Adipocyte (in vitro differentiated cells): ENCODE measurements at places on chromosomes 1 and 21.

- DNase-seq: no peak
Measured at GRCh38 chr1:169722779-169723178, 11.1 kb downstream of the SELE start.

GRCh38 chr1:29320156-29320940, 84.0 kb downstream of the PTPRU start:
- no peak for DNase-seq

GRCh38 chr21:38804789-38805327, 871 bp upstream of the ETS2 start:
- peak; percentile 51 for DNase-seq

- DNase-seq: no peak
Measured at GRCh38 chr1:116401646-116402176, 28.7 kb downstream of the ATP1A1 start.

DNA sequence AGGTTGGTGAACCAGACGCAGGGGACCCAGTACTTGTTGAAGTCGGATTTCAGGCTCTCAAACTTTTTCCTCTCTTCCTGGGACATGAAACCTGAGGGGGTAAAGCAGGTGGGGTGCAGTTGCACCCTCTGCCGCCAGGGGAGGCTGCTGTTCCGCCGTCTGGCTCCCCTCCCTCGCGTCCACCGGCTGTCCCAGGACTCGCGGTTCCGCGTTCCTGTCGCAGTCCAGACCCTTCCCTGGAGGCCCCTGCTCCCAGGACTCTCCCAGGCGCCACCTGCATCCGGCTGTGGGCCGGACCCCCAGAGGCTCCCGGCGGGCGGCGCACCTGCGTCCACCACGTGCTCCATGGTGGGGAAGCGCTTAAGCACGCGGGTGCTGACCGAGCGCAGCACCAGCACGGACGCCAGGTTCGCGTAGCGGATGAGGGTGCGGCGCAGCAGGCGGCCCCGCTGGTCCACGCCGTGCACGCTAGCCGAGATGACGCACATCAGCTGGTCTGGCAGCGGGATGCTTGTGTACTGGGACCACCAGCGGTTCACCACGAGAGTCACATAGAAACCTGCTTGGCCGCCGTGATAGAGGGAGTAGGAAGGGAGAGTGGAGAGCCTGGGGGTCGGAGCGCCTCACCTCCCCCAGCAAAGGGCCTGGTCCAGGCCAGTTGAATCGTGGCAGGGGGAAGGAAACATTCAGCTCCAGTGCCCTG, 1.7 kb downstream of the BEST4 start:
- DNase-seq: peak; percentile 70

GRCh38 chr1:9471679-9472078, 67.6 kb upstream of the SLC25A33 start:
- DNase-seq: no peak

GRCh38 chr1:56973923-56974742, 8.3 kb upstream of the C8B start:
- no peak for DNase-seq

DNA sequence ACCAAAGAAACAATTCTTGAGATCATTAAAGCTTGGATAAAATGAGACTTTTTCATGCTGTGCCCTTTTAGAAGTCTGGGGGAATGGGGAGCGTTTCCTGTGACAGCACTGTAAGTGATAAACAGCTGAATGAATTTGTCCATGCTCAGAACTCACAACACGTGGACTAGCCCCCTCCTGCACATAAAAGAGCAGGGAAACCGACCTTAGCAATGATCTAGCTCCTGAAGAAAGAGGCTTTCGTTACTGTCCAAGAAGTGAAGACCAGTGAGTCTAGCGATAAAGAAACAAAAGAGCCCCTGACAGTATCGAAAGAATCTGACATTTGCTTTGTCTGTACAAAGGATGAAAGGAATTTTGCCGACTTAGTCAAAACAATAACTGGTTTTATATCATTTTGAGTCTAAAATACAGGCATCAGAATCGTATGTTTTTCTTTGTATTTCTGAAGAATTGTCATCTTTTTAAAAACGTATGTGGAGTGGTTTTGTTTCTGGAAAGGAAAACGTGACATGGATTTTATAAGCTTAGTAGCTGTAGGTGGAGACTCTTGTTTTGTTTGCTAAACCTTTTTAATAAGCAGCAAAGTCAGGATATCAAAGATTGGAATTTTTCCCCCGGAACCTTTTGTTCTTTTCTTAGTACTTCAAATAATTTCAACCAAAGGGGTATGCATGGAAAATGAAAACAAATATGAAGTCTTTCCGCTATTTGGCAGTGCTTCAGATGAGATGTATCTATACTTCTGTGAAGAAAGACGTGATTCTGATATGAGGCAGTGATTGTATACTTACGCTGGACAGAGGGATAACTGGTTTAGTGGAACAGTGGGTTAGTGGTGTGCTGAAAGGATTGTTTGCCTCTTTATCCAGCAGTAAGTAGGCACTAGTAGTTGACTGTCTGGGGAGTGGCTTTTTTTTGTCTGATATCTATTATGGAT, 61.0 kb downstream of the MAST2 start:
- DNase-seq: peak; percentile 25

DNA sequence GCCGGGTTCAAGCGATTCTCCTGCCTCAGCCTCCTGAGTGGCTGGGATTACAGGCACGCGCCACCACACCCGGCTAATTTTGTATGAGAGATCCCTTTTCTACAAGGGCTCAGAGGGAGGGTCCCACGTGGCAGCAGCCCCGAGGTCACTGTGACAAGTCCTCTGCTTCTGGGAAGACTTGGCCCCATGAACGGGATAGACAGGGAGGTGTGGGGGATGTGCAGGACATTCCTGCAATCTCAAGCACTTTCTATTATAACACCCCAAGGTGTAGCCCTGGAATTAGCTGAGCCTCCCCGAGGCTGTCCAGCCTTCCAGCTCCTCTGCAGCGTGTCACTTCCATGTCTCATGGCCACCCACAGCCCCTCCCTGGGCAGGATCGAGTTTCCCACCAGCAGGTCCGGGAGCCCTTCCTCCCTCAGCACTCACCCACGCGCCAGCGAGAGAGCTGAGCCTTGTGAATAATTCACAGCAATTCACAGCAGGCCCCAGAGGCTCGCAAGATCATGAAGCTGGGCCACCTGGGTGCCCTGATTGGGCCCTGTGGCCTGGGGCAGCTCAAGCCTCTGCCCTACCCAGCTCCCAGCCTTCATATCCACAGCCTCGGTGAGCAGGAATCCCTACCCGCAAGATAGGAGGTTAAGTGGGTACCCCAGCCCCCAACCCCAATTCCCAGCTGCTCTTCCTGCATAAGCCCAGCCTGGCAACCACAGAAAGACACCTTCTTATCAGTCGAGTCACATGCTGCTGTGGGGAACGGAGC, 22.8 kb upstream of the RNU1-4 start:
- no peak for DNase-seq

- peak; percentile 91 for DNase-seq
Measured at GRCh38 chr21:38733972-38734546, 71.7 kb upstream of the ETS2 start.

DNA sequence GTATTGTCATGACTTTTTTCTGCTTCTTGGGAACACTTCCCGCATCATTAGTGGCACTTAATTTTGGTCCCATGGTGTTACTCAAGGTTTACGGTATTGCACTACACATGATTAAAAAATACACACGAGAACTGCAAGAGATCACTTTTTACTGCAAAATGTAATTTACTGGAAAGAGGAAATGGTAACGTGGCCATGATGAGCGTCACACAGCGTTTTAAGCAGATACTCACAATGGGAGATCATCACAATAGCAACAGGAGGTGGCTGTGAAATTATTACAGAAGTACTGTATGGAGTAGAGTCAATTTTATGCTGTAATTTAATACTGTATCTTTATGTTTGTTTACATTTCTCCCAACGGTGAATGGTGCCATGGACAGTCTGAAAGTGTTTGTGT, 1510.3 kb downstream of the AMY1C start:
- DNase-seq: no peak

DNA sequence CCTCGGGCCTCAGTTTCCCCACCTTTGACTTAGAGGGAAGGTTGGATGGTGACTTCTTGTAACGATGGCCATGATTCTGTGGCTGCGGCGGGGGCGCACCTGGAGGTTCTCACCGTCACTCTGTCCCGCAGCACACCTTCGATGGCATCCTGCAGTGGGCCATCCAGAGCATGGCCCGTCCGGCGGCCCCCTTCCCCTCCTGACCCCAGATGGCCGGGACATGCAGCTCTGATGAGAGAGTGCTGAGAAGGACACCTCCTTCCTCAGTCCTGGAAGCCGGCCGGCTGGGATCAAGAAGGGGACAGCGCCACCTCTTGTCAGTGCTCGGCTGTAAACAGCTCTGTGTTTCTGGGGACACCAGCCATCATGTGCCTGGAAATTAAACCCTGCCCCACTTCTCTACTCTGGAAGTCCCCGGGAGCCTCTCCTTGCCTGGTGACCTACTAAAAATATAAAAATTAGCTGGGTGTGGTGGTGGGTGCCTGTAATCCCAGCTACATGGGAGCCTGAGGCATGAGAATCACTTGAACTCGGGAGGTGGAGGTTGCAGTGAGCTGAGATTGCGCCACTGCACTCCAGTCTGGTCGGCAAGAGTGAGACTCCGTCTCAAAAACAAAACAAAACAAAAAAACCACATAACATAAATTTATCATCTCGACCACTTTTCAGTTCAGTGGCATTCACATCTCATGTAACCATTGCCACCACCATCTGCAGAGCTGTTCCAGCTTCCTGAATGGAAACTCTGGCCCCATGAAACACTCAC, 2.1 kb upstream of the PFKL start:
- peak; percentile 95 for DNase-seq

DNA sequence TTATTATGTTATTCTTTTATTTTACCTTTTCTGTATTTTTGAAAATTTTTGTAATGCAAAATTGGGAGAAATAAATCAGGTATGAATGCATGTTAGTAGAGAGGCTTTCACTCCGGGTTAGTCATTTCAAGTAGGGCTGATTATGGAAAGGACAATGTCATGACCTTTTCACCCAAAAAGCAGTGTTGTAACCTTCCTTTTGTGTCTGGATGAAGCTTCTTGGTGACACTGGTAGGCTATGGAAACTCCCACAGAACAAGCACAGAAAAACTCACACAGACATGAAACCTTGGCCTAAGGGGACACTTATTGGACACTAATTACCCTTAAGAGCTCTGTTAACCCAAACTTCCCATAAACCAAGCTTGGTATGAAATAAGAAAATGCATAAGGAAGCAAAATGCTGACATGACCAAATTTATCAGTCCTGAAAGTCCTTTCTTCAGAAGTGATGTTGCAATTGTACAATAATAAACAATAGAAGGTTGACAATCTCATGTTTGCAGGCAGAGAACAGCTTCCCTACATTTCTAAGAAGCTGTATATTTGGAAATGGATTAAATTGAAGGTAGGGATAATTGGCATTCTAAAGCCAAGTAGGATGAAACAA, 70.0 kb upstream of the KCNJ15 start:
- no peak for DNase-seq

- DNase-seq: no peak
Measured at GRCh38 chr1:82371844-82372498, 571.2 kb downstream of the ADGRL2 start.

GRCh38 chr1:24420547-24420946, 4.9 kb downstream of the NIPAL3 start:
- peak; percentile 41 for DNase-seq

DNA sequence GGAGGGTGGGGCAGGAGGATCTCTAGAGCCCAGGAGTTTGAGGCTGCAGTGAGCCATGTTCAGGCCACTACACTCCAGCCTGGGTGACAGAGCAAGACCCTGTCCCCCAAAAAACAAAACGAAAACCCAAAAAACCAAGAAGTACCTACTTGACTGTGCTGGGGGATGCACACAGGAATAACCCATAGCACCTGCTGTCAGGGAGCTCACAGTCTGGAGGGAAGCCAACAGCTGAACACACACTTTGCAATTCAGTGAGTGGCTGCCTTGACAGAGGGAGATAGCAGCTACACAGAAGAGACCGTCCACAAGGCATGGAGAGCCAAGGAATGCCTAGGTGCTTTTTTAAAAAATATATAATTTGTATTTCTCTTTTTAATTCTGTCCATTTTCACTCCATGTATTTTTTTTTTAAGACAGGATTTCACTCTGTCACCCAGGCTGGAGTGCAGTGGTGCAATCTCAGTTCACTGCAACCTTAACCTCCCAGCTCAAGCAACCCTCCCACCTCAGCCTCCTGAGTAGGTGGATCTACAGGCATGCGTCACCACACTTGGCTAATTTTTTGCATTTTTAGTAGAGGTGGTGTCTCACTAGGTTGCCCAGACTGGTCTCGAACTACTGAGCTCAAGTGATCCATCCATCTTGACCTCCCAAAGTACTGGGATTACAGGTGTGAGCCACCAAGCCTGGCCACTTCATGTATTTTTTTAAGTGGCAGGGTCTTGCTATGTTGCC, 68.7 kb downstream of the NID1 start:
- DNase-seq: no peak

DNA sequence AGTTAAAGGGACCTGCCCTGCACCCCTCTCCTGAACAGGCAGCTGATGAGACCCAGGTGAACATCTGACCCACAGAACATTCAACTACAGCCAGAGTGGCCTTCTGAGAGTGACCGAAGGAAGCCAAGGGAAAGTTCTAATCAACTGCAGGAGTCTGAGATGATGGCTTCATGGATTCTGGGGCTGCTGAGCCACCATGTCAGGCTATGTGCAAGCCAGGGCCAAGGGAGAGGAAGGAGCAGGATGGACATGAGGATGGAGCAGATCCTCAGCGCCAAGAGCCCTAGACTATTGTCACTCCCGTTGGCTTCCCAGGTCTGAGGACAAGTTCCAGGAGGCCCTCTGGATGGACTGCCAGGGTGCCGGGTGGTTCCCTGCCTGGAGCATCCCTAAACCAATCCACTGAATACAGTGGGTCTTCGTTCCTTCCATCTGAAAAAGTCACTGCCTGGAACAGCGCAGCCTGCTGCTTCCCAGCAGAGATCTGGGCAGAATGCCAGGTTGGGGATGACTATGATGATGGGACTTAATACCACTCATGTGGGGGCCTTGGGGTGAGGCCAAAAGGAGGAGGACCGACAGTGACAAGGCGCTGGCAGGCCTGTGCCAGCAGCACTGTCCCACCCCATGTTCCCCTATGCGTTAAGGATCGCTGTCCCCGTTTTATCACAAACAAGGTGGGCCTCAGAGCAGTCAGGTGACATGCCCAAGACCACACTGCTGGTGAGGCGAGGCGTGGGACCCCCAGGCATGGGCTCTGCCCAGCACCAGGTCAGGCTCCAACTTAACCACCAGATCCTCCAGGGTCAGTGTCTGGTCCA, 19.8 kb downstream of the SPOCD1 start:
- peak; percentile 69 for DNase-seq

DNA sequence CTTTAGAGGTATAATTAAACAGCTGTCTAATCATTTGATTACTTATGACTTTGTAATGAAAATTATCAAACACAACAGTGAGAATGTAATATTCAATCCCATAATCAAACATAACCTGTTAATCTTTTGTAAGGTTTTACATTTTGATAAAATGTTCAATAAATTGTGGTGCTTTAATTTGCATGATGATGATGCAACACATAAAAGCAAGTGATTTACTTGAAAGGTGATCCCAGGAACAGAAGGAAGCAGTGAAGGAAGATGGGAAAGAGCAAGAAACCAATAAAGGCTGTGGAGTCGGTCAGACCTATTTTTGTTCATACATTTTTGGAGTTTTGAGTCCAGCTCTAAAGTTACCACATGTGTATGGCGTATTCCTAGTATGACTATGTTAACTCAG, 29.6 kb downstream of the ZNF695 start:
- DNase-seq: no peak

- DNase-seq: no peak
Measured at GRCh38 chr1:55211863-55212262, 3.3 kb downstream of the USP24 start.
